GOT3 (cell line): ENCODE measurements at places on chromosomes 1 and 21.

DNA sequence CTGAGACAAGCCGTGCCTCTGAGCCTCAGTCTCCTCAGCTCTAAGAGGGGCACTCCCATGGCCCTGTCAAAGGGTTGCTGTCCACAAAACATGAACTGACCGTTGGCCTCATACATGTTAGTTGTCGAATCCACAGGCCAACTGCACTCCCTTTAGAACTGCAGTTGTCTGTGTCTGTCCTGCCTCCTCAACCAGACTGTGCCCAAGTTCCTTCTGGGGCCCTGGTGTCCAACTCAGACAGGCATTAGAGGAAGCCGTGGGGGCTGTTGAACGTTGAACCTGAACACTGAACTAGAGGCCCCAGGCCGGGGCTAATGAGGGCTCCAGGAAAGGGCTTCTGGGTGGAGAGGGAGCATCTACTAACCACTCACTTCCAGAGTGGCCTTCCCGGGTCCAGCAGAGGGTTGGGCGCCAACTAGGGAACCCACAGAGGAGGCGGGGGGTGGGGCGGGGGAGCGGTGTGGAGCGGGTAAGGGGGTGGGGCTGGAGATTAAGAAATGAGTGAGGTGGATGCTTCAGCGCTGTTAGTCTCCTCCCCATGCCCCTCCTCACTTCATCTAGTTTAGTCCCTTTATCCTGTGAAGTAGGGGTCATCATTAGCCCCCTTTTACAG lies at the start of gene RAB42:
Gene RAB42 (plus strand): TSS at position 558 of the 613 bp plus-strand sequence. CDS start 247 bp downstream, outside the sequence.
- no peak for DNase-seq

DNA sequence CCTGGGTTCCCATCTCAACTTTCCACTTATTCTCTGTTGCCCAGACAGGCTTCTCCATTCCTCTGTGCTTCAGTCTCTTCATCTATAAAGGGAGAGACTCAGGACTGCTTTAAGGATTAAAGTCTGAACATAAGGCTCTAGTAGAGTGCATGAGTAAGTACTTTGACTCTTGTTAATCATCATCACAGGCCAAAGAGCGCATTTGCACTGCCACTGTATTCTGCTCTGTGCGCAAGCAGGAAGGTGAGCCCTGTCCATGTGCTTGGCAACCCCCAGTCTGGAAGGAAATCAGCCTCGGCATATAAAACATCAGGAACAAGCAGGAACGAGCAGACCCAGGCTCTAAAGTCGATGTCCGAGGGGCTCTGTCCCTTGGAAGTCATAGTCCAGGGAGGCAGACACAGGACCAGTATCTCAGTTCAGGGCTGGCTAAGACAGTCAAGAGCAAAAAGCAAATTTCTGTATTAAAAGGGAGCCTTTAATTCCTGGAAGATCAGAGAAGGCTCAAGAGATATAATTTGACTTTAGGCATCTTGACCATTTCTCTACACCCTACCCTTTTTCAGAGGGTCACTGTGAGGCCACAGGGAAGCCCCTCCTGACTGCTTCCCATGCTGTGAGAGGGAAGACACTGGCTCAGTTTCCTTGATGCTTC lies 131.2 kb downstream of the TRABD2B start:
- no peak for DNase-seq

GRCh38 chr1:46246548-46247435 lies 771 bp upstream of the RAD54L start:
- no peak for DNase-seq

DNA sequence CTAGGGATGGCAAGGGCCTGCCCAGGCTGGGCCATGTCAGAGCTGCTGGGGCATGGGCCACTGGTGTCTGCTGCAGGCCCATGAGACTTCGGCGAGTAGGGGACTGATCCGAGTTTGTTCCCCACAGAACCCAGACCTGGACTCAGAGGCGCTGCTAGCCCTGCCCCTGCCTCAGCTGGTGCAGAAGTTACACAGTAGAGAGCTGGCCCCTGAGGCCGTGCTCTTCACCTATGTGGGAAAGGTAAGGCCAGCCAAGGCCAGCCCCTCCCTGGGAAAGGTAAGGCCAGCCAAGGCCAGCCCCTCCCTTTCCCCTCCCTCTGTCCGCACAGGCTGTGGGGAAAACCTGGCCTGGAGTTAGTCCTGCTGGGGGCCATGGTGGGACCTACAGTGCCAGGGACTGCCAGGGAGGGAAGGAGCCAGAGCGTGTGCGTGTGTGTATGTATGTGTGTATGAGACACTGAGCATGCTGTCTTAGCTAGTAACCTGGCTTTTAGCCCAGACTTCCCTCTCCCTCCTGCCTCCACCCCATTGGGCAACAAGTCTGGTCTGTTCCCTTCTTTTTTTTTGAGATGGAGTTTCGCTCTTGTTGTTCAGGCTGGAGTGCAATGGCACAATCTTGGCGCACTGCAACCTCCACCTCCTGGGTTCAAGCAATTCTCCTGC lies 8.0 kb downstream of the FAAH start:
- no peak for DNase-seq

GRCh38 chr1:197302775-197303174 lies 34.7 kb downstream of the CRB1 start:
- no peak for DNase-seq

DNA sequence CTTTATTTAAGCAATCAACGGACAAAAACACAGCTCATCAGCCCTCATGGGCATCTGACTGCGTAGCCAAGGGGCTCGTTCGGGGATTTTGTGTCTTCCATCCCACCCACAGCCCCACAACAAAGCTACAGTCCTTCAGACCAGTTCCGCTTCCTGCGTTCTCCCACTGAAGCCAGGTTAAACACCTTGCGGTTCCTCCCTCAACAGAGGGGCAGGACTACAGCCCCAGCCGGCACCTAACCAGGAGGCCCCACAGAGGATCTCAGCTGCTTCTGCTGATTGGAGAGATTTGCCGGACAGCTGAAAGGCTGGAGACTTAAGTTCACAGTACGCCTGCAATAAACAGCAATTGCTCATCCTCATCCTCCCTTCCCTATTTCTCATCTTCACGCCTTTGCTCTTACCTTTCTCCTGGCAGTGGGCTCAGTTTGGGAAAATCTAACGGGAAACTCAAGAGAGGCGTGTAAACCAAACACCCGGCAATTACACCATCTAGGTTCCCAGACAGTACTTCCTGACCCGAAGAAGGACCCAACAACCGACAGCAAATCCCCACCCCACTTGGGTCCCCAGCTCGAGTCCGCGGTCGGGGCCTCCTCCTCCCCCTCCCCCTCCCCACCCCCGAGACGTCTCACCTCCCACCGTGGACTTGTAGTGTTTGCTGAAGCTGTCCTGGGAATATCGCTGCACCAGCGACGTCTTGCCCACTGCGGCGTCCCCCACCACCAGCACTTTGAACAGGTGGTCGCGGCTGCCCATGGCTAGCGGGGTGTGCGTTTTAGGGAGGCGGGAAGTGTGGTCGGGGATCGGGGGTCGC lies 876 bp downstream of the RAB29 start:
- DNase-seq, result no peak

- DNase-seq, result no peak
Measured at GRCh38 chr1:244349581-244350001, 102.1 kb downstream of the ADSS2 start.

GRCh38 chr1:44246806-44247205 lies 33.5 kb downstream of the DMAP1 start:
- no peak for DNase-seq

DNA sequence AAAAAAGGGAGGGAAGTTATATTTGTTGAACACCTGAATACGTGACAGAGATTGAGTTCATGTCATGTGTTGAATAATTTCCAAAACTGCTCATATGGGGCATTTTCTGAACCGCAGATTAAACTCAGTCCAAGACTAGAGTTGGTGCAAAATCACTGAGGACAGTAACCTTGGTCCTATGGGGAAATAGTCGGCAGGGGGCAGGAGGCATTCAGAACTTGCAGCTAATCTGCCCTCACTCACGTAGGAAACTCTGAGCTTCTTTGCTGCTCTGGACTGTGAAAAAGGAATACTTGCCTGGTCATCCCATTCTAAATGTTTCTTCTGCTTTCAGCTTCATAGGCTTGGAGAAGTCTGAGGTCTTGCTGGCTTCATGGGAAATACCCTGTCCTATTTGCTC lies 228.3 kb upstream of the ZP4 start:
- no peak for DNase-seq

DNA sequence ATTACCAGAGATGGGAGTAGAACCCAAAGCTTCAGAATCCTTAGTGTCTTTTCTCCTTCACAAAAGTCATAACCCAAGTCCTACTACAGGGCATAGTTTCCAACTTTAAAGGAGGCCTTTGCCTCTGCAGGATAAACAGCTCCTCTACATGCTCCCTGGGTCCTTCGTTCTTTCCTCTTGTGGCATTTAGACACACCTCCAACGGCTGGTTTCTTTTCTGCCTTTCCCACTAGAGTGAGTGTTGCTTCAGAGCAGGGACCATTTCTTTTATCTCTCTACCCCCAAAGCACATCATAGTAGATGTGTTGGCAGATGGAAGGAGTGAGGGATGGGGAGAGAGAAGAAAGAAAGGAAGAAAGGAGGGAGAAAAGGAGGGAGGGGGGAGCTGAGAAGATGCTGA lies 144.7 kb upstream of the SPATA6 start:
- no peak for DNase-seq

DNA sequence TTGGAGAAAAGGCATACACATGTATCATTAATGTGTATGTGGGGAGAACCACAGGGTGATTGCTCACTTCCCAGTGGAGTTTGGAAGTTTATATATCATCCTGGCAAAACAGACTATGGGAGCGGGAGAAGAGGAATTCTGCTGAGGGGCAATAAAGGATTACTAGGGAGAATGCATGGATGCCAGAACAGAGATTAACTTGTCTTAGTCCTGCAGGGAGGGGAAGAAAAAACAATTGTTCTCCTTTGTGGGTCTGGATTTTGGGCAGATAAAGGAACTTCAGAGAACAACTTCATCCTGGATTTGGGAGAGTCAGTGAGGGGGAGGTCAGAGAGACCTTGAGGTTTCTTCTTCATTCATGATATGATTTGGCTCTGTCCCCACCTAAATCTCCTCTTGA lies 55.9 kb upstream of the SOX13 start:
- no peak for DNase-seq

DNA sequence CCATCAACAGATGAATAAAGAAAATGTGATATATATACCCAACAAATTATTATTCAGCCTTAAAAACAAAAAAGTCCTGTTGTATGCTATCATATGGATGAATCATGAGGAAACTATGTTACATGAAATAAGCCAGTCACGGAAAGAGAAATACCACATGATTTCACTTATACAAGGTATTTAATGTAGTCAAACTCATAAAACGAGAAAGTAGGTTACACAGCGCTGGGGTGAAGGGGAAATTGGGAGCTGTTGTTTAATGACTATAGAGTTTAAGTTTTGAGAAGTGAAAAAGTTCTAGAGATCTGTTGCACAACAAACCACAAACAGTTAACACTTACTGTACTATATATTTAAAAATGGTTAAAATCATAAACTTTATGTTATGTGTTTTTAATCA lies 58.5 kb downstream of the SLC25A24 start:
- no peak for DNase-seq

- no peak for DNase-seq
Measured at GRCh38 chr1:100542285-100542684, 4.3 kb downstream of the GPR88 start.

GRCh38 chr21:35699361-35699760 lies 361.0 kb downstream of the SETD4 start:
- no peak for DNase-seq

DNA sequence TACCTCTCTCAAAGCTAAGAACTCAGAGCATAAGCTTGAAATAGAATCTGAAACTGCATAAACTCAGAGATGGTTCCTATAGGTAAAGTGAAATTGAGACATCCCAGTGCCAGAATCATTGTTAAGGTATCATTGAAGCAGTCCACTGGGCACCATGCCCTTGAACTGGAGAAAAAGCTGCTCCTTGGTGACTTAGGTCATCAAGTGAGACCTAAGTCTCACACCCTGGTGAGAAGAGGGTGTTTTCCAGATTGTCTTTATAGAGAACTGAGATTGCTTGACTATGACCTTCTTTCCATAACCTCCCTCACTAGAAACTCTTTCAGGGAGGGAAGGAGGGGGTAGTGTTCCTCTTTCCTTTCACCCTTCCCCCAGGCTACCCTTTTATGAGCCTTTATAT lies 9.4 kb upstream of the ATP6V1G3 start:
- no peak for DNase-seq

- no peak for DNase-seq
Measured at GRCh38 chr21:17818186-17819113, 706 bp downstream of the C21orf91 start.

DNA sequence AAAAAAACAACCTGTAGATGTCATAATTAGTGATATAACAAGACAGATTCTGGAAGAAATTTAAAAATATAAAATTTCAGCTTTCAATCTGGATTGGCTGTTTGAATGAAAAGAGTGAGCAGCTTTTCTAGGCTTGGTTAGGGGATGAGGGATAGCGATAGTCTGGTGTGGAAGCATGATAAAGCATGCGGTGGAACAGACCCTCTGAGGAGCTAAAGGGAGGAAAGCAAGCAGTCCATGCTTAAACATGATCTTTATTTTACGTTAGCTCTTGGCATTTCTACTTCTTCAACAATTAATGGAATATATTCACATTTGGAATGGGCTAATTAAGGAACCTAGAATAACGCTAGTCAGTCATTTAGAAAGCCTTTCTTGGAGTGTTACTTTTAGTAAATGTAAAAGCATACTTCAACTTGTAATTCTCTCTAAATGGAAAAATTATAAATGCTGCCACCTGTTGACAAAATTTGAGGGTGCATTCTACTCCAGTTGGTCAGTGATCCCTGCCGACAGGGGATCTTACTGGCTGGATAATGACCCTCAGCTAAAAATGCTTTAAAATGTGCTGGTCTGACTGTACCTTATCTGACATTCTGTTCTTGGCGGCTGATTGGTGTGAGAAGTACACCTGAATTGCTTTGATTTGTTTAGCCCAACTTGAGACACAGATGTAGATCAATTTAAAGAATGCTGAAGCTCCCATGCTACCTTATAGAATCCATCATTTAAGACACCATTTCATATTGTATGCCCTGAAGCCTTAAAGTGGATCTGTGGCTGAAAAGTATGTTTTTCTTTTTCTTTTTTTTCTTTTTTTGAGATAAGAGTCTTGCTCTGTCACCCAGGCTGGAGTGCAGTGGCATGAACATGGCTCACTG lies 61.2 kb downstream of the AK4 start:
- no peak for DNase-seq

GRCh38 chr1:9384751-9385245 lies 92.1 kb downstream of the SPSB1 start:
- no peak for DNase-seq

GRCh38 chr1:20936621-20937020 lies 149.5 kb upstream of the HP1BP3 start:
- no peak for DNase-seq

DNA sequence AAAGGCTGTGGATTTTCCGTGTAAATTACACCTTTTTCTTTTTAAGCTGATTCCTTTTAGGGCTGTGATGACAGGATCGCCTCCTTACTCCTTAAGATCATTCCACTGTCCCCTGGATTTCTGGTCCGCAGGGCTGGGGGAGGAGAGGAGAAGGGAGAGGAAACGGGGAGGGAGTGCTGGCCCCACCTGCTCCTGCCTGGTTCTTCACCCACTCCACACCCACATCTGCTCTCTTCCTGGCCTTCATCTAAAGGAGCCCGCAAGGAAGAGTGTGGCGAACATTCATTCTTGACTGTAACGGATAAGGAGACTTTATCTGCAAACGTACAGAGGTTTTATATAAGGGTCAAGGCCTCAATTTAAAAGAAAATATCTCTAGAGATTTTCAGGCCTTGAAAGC lies 242.0 kb downstream of the RHOU start:
- no peak for DNase-seq

- DNase-seq, result no peak
Measured at GRCh38 chr1:84653130-84653677, 37.1 kb downstream of the SSX2IP start.
